Activated naive CD8-positive, alpha-beta T cell treated with anti-CD3 and anti-CD28 coated beads for 36 hours (primary cell): ENCODE measurements at places on chromosomes 16 and 17. TPM values are rescaled to one million over a fixed set of nuclear protein-coding genes. Genes with fewer than 3 reads are reported as not detected.

The PRSS36 gene
- not detected for total RNA-seq

DNA sequence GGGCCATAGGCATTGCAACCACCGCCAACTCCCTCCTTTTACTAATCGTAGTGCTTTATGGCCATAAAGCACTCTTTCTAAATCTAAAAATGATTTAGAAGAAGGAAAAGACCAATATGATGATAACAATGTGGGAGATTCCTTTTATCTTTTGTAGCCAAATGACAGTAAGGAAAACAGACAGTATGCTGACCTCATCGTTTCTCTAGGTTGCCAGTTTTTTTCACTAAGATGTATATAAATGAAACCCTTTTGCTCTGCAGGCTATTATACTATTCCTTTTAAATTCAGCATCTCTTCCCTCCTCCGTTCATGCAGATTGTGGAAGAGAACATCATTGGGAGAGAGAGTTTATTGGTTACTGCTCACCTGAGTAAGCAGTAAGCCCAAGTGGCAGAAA is 25.3 kb downstream of the OTOA start:
- H3K4me1 ChIP-seq = no peaks in the 10 kb centered on the region
- no peak for DNase-seq
- no peak overlapping the region for H3K4me3 ChIP-seq
- no peaks in the 10 kb centered on the region for H3K27me3 ChIP-seq
- H3K27ac ChIP-seq = no peak overlapping the region

- H3K27ac ChIP-seq = no peak overlapping the region
- no peaks in the 10 kb centered on the region for H3K4me1 ChIP-seq
- no peaks in the 10 kb centered on the region for H3K36me3 ChIP-seq
- no peaks in the 10 kb centered on the region for H3K27me3 ChIP-seq
- DNase-seq = no peak
Observed at GRCh38 chr16:60204181-60204580, 1470.1 kb upstream of the GOT2 start.

The RBFOX1 gene
- not detected for total RNA-seq

The ADAMTS18 gene
- not detected for total RNA-seq

The DHRS7C gene
- total RNA-seq = not detected

The TP53TG3B gene
- not detected for total RNA-seq

The HP gene
- not detected for total RNA-seq

DNA sequence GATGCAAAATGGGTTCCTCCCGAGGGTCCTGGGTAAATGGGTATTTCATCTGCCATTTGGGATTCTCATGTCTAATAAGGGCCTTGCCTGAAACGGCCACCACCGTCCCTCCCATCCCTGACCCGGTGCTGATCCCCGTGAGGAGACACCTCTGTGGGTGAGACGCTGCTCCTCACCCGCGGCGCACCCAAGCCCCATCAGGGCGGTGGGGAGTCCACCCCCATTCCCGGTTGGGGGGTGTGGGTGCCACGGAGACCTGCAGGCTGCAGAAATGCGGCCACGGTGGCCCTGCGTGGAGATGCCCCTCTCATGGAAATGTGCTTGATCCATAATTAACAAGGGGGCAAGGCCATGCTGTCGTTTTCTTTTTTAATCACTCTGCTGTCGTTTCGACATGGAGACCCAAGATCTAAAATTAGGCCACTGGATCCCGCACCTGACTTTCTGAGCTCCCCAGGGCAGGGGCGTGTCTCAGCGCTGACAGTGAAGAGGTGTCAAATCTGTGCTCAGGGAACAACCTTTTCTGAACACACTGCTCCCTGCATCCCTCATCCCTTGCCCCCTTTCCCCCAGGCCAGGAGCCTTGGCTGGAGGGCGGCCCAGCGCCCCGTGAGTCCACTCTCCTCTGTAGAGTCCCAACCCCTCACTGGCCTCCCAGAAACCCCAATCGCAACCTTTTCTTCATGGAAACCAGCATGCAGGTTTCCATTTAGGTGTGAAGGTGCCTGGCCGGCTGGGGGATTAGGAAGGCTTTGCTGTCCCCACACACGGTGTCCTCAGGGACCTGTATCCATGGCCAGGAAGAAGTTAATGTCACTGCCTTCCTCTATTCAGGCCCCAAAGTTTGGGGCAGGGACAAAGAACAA is 38.9 kb downstream of the PEMT start:
- no peak overlapping the region for H3K4me3 ChIP-seq
- H3K36me3 ChIP-seq = no peaks in the 10 kb centered on the region
- no peaks in the 10 kb centered on the region for H3K4me1 ChIP-seq
- H3K27me3 ChIP-seq = no peaks in the 10 kb centered on the region
- no peak for DNase-seq
- H3K27ac ChIP-seq = no peak overlapping the region

DNA sequence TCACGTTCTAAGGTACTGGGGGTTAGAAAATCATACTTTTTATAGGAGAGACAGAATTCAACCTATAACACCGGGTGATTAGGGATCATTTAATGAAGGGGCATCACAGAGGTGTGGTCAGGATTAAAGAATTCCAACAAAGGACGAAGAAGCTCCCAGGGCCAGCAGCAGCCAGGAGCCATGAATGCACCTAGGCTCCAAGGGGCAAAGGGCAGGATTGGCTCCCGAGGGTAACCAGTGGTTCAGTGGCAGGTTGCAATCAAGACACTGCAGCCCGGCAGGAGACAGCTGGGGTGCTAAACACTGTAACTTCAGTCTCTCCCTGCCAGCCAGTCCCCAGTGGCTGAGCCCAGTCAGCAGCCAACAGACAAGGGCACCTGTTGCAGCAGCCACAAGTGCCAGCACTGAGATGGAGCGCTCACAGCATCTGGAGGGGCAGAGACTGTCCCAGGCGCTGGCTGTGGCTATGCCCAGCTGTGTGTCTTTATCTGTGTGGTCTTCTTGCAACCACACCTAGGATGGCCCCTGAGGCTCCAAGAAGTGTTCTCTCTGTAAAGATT is 23.9 kb downstream of the DHRS7C start:
- no peak overlapping the region for H3K4me3 ChIP-seq
- no peak overlapping the region for H3K27ac ChIP-seq
- H3K27me3 ChIP-seq = peaks cover 9% of the 10 kb centered on the region
